ENCODE measurements at places on chromosomes 1 and 21. TPM values are rescaled to one million over a fixed set of nuclear protein-coding genes. Genes with fewer than 3 reads are reported as not detected.
A peak's percentile ranks its signal among the peaks of the same experiment; 100 is the strongest.

DNA sequence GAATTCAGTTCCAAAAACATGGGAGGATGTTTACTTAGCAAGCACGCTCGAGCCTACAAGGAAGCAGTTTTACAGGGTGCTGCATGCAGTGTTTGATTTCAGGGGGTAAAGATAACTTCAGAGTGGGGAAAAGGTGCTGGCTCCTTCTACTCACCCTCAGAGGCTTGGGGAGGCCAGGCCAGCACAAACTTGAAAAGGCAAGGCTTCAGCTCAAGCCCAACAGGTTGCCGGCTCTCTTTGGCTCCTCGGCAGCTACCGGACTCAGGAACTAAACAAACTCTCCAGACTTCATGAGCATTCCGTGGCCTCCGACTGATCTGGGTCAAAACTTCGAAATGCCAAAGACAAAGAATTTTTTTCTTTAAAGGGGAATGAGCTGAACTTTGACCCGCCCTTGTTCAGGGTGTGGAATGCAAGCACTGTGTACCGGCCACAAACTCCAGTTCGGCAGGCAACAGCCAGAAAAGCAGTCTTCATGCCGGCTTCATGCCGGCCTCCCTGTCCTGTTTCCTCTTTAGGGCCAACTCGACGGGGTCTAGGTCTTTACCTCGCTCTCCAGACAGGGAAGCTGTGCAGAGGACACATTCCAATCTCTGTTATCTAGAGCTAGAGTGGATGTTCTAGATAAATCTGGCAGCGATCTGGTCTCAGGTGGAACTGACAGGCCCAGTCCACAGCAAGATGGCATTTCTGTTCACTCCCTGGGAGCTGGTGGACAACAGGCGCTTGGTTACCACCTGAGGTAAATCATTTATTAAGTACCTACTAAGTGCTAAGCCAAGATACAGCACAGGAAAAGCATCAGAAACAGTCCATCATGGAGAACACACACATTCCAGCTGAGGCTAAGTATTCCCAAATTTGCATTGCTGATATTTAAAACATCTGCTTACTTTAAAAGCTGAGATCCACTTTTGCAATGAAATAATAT is 75.0 kb downstream of the CD46 start:
- DNase-seq: peak; percentile 60
- H3K27me3 ChIP-seq: no peaks in the 10 kb centered on the region
- H3K4me1 ChIP-seq: peaks cover 40% of the 10 kb centered on the region
- no peak overlapping the region for H3K4me3 ChIP-seq
- H3K36me3 ChIP-seq: no peaks in the 10 kb centered on the region

- no peak overlapping the region for H3K4me3 ChIP-seq
- DNase-seq: no peak
- H3K27ac ChIP-seq: no peak overlapping the region
These were observed 16.2 kb upstream of the MYOG start for GRCh38 chr1:203101813-203102634.

- H3K27ac ChIP-seq: no peak overlapping the region
- H3K4me1 ChIP-seq: peaks cover 37% of the 10 kb centered on the region
- no peaks in the 10 kb centered on the region for H3K36me3 ChIP-seq
- H3K4me3 ChIP-seq: no peak overlapping the region
- no peaks in the 10 kb centered on the region for H3K27me3 ChIP-seq
- no peak for DNase-seq
These were observed 6.2 kb upstream of the C1orf105 start for GRCh38 chr1:172414331-172414730.

ADAR gene
- total RNA-seq: 120 TPM

LAX1 gene
- total RNA-seq: not detected

PRSS38 gene
- total RNA-seq: not detected

Measured in PC-9 (cell line).